ENCODE measurements at places on chromosomes 4 and X.
A peak's percentile ranks its signal among the peaks of the same experiment; 100 is the strongest.

GRCh38 chr4:94459462-94460161 lies 7.9 kb downstream of the PDLIM5 start:
- DNase-seq, result no peak

GRCh38 chr4:176400816-176401461 lies 81.2 kb downstream of the SPCS3 start:
- DNase-seq, result no peak

- DNase-seq, result no peak
Observed at GRCh38 chr4:15870921-15871664, 67.4 kb downstream of the FGFBP1 start.

DNA sequence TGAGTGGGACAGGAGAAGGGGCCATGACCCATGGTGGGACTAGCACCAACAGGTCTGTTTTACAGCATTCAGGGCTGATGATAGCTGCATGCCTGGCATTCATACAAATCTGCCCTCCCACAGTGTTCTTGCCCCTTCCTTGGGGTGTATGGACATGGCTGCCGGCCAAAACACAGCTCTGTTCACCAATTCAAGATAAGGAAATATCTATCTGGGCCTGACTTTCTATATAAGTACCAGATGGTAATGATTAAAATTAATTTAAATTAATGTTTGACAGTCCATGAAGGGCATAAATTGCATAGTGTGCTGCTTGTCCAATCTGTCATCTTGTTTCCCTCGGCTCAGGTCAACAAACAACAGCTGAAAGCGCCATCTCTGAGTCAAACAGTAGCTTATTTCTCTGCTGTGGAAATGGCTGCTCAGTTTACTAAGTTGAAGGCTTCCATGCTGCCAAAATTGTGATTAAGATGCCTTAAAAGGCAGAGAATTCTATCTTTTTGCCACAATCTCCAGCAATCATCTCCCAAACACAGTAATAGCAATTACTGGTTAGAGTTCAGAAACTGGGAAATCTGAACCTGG lies 67.0 kb upstream of the TSPAN7 start:
- DNase-seq, result no peak

- DNase-seq, result no peak
Observed at GRCh38 chr4:1983846-1984405, 24.8 kb downstream of the NELFA start.

DNA sequence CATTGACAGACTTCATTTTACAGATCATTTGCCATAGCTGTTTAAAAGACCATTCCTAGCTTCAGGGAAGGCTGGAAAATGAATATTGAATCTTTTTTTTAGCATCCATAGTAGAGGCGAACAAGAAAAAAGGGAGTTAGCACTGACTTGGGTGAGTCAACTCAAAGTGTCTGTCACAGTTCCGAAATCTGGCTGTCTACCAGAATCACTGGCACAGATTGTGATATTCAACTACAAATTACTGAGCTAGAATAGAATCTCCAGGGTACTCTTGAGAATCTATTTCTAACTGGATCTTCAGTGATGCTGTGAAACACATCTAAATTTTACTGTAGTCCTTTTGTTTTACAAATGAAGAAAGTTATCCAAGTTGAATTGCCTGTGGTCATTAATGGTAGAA lies 31.5 kb downstream of the SEC24B start:
- DNase-seq, result no peak

- DNase-seq, result peak; percentile 89
Observed at GRCh38 chrX:72094894-72095293, 36.8 kb downstream of the RTL5 start.

DNA sequence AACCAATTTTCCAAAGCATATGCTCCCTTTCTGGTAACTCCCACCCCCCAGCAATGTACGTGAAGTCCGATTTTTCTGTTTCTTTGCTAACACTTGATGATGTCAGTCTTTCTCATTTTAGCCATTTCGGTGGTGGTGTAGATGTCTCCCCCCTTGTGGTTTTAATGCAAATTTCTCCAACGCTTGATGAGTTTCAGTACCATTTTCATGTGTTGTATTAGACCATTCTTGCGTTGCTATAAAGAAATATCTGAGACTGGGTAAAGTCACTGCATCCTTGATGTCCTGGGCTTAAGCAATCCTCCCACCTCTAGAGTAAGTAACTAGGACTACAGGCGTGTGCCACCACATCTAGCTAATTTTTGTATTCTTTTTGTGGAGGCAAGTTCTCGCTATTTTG lies 148.4 kb upstream of the VCX3A start:
- DNase-seq, result no peak
